Glutamatergic neuron (in vitro differentiated cells): ENCODE measurements at places on chromosomes 2 and 18.

DNA sequence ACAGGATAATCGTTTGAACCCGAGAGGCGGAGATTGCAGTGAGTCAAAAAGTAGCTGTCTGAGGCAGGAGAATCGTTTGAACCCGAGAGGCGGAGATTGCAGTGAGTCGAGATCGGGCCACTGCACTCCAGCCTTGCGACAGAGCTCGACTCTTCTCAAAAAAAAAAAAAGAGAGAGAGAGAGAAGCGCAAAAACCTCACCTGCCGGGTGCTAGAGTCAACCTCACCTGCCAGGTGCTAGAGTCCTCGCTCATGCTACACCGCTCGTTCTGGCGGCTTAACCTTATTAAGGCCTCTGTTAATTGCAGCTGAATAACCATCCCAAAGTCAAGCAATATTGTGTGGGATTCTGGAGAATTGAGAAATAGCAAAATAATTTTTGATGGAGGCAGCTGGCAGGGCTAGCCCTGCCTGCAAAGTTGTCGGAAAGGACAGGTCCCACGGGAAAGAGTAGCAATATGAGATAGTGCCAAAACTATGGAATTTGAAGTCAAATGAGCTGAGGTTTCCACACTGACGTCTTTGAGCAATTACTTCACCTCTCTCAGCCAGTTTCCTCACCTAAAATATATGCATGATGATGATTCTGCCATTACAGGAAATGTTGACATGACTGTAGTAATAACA is 644 bp upstream of the DYM start:
- no peak for DNase-seq

DNA sequence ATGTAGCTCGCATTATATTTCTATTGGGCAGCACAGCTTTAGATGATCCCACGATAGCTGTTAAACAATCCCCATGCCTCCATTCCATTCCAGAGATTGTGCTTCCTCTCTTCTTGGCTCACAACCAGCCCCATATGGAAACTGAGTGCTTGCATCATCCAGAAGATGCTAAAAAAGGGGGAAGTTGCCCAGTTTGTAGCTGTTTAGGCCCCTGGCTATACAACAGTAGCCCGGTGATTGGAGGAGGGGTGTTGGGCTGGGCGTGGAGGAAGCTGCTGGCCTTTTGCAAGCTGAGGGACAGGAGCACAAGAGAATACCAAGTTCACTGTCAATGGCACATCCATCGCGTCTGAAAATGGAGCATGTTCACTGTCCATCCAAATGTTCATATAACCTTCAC is 360.2 kb downstream of the ALK start:
- no peak for DNase-seq

GRCh38 chr2:88580088-88580487 is 47.2 kb downstream of the EIF2AK3 start:
- no peak for DNase-seq

GRCh38 chr2:14358339-14358738 is 274.2 kb upstream of the LRATD1 start:
- no peak for DNase-seq
